PC-9 (cell line): ENCODE measurements at places on chromosomes 13 and 19.

- DNase-seq = peak; percentile 99
Measured at GRCh38 chr19:11293433-11294389, 2.2 kb upstream of the TSPAN16 start.

DNA sequence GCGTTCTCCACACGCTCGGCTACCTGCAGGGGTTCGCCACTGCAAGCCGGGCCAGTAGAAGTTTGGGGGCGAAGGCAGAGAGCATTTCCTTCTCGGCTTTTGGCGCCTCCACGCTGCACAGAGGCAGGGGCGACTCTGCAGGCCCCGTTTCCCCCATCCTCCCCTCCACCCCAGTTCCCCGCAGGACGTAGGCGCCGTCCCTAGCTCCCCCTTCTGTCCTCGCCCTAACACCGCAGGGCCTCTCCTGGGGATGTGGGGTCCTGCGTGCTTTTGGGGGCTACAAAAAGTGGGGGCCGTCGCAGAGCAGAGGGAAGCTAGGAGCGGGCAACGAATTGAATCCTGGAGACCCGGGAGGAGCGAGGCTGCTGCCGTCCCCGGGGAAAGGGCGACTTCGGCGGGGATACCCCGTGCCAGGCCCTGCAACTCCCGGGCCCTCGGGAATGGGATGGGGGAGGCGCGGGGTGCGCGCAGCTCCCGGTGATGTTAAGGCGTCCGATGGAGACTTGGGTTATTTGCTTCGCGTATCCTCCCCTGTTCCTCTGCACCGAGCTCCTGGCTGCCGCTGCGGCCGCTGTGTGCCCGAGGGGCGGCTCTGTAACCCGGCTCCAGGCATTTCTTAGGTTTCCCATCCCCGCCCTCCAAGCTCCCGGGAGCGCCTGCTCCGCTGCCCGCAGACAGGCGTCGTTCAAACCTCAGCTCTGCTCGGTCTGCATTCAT lies 255.9 kb upstream of the SOX21 start:
- DNase-seq = no peak

DNA sequence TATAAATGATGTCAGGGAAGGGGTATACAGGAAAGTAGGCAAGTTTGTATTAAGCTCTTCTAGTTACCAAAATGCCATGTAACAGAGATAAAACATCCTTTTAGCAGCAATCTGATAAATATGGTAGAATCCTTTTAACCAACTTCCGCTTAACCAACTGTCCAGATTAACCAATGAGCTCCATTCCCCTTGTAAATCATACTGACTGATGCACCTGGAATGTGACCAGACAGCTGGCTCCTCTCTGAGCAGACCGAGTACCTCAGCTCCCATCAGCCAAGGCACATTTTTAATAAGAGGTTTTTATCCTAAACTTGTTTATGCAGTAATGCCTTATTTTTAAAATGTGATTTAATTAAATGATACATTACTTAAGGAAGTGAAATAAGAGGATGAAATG lies 66.4 kb downstream of the KLF12 start:
- DNase-seq = no peak

GRCh38 chr19:33252971-33253370 lies 27.3 kb upstream of the SLC7A10 start:
- no peak for DNase-seq

- no peak for DNase-seq
Measured at GRCh38 chr13:59771272-59771671, 392.5 kb downstream of the DIAPH3 start.

GRCh38 chr19:50829801-50830200 lies 3.6 kb downstream of the KLK15 start:
- no peak for DNase-seq

- DNase-seq = no peak
Measured at GRCh38 chr13:113176280-113176679, 17.8 kb downstream of the PROZ start.

DNA sequence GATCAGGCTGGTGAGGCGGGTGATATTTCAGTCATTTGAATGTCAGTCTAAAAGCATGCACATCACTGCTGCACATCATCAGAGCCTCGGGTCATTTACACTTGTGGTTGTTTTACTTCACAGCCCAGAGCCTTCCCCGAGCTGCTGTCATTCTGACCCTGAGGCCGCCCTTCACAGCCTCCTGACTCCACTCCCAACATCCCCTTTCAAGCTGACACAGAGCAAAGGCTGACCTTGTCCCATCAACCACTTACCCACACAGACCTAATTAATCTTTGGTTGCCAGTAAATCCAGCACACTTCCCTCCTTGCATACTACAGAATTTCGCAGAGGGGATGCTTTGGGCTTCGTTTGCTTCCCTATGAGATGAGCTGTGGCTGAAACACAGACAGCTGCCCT lies 528.1 kb downstream of the DIAPH3 start:
- DNase-seq = no peak

DNA sequence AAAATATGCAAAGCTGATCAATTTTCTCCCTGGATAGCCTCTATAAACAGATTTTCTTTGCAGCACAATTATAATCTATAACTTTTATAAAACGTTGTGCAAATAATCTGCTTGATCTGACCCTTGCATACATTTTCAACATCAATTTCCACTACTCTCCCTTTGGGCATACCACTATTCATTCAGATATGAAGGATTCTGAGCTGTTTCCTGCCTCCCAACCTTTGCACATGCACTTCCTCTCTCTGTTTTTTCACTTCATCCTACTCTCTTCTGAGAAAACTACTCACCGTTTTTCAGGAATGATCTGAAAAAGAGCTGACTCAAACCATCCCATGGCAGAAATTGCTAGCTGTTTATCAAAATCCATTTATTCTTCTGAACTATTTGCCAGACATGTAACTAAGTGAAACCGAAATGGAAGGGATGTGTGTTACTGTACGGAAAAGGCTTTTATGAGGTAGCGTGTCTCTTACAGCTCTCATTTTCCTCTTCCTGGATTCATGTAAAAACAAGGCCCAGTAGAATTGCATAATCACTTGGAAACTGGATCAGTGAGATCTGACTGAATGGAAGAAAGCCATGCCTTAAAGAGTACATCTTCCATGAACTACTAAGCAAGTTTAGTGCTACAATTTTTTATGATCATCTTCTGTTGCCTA lies 1447.3 kb upstream of the MIR17HG start:
- no peak for DNase-seq

GRCh38 chr13:40495621-40496001 lies 170.8 kb downstream of the FOXO1 start:
- no peak for DNase-seq

- DNase-seq = no peak
Measured at GRCh38 chr19:29668746-29669609, 3.7 kb downstream of the PLEKHF1 start.

DNA sequence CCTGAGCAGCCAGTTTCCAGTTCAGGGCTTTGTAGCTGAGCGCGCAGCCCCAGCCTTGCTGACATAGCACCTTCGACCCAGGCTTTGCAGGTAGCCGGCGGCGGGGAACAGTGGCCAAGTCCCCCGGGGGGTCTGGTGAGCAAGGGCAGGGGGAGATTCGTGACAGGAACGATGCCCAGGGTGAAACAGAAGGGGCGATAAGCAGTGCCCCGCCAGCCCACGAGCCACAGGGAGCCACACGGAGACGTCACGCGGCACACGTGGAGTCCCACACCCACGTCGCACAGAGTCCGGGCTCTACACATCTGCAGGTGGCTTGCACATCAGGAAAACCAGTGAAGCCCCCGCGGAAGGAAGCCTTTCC lies 127.2 kb downstream of the SOX1 start:
- DNase-seq = no peak

DNA sequence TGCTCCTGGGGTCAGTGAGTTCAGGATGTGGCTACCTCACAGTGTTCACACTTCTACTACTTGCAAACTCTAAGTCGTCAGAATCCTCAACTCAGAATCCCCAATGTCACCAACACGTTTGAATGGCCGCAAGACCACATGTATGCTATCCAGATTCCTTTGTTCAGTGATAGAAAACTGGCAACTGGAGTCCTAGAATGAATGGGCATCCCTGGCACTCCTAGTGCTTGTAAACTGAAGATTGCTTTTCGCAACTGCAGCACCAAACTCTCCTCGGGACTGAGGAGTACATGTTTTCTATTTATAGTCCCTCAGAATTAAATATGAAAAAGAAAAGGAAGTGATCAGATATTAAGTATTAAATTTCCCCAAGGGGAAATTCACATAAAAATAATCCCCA lies 4.9 kb downstream of the SMAD9 start:
- no peak for DNase-seq

DNA sequence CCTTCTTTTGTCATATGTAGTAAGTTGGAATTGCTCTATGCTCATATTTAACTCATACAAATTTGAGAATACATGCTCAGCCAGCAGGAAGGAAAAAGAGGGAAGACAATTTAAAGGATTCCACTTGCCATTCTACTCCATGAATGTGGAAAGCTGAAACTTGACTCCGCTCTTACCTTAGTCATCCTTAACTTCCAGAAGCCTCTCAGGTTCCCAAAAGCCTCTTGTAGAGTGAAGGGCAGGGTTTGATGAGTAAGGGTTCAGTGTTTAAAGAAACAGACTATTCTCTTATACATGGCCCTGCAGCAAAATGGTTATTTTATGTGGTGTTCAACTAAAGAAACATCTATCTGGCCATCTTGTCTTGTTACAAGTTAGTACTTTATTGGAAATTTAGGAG lies 27.1 kb downstream of the FAM124A start:
- DNase-seq = no peak

DNA sequence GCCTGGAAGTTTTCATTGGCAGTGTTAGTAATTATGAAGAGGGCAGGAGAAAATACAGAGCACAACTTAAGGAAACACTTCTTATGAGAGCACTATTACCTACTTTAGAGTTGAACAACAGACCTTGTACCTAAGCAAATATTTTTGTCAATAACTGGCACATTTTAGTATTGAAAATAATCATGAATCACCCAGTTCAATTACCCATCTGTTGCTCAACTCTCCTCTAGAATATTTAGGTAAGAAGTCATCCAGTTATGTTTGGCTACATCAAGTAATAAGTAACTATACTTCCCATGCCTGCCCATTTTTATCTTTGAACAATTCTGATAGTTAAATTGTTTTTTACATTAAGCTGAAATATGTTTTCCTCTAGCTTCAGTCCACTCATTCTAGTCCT lies 893.4 kb downstream of the DIAPH3 start:
- DNase-seq = no peak

GRCh38 chr19:12996406-12997094 lies 1.3 kb downstream of the NFIX start:
- peak; percentile 37 for DNase-seq

DNA sequence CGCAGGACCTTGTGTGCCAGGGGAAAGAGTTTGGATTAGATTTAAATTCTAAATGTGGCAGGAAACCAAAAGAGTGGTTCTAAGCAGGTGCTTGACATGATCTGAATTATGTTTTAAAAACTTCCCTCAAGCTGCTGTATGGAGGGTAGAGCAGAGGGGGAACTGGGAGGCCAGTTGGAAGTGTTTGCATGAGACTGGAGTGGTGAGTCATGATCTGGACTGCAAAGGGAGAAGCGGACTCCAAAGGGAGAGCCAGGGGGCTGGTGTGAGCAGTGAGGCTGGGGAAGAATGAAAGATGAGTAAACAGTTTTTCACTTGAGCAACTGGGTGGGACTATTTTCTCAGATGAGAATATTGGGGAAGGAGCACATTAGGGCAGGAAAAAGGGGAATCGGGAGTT lies 206.1 kb downstream of the DNAJC15 start:
- no peak for DNase-seq

DNA sequence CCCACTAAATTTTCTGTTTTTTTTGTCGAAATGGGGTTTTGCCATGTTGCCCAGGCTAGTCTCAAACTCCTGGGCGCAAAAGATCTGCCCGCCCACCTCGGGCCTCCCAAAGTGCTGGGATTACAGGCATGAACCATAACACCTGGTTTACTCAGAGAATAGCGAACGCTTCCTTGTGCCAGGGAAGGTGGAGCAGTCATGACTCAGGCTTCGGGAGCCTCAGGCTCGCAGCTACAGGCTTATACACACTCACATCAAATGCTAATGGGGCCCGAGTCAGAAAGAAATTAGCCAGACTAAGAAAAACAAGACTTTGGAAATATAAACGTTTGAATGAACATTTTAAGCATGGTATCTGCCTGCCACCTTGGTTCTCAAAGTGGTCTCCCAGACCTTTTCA lies 11.0 kb upstream of the TPT1 start:
- no peak for DNase-seq

- no peak for DNase-seq
Measured at GRCh38 chr19:47541518-47541917, 26.7 kb upstream of the NAPA start.

GRCh38 chr19:7691497-7691896 lies 10.4 kb downstream of the FCER2 start:
- no peak for DNase-seq

DNA sequence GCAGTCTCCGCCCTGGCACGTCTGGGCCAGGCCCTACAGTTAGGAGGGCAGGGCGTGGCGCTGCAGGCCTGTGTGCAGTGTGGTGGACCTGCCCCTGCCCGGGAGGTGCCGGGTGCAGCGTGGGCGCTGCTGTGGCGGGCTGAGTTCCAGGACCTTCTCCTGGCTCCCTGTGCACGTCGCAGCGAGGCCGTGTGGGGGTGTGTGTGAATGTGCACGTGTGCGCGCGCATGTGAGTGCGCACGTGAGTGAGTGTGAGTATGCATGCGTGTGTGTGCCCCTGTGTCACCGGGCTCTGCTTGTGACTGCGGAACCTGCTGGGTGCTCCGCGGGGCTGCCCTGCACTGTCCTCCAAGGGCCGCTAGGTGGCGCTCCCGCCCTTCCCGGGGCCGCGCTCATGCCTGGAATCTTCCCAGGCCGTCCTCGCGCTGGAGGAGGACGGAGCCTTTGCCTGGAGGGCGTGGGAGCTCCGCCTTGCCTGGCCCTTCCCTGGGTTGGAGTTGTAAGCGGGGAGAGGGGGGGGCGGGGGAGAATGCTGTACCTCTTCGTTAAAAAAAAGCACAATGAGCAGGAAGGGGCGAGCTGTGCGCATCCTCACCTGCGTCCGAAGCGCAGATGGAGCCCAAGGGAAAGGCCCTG lies 79.3 kb downstream of the KDM4B start:
- DNase-seq = peak; percentile 82

GRCh38 chr19:40411958-40412499 lies 1.1 kb downstream of the PRX start:
- no peak for DNase-seq

DNA sequence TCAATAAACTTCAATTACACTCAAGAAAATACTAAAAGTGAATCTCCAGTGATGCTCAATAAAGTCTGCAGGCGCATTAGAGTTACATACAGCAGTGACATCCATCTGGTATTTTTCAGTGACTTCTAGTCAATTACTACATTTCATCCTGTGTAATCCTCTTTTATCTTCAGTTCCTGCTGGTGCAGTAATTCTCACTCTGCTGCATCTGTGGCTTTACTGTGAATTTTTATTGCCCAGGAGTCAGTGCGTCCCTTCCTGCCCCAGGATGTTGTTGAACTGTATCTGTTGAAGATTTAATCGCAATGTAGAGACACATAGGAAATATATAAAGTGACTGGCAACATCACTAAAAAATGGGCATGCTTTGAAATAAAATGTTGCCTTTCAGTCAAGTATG lies 196.3 kb upstream of the TMTC4 start:
- DNase-seq = no peak

- no peak for DNase-seq
Measured at GRCh38 chr19:23817519-23817918, 58.8 kb upstream of the ZNF681 start.
